ENCODE measurements at places on chromosomes 7 and 10.
A peak's percentile ranks its signal among the peaks of the same experiment; 100 is the strongest.

DNA sequence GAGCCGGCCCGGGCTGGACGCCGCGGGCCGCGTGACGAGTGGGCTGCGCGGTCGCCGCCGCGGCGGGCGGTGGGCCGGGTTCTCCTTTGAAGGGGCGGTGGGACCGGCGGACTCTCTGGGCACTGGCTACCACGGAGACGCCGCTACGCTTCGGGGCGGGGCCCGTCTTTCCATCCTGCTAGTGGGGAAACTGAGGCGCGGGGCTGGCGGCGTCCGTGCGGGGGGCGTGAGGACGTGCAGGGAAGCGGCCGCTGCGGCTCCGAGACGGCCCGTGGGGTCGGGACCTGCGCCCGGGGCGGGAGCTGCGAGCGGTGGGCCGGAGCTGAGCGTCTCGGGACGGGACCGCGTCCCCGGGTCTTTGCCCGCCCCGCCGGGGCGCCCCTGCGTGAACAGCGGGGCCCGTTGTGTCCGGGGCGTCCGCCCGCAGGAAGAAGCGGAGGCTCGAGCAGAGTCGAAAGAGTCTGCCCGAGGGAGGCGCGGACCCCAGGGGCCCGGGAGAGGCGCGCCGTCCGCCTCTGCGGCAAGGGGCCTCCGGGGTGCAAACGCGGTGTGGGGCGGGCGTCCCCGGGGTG, 548 bp upstream of the BNIP3 start:
- no peak for DNase-seq

GRCh38 chr10:13338390-13339110, 9.5 kb downstream of the SEPHS1 start:
- no peak for DNase-seq

- DNase-seq, result no peak
These were observed 122.8 kb upstream of the CTTNBP2 start for GRCh38 chr7:117995850-117996650.

- no peak for DNase-seq
These were observed 258.1 kb downstream of the RPS24 start for GRCh38 chr10:78291722-78292121.

GRCh38 chr7:140672382-140673062, at the start of gene ADCK2:
ADCK2 (plus strand) TSS chr7:140672945; CDS start chr7:140673331, 386 bp downstream.
- peak; percentile 30 for DNase-seq

GRCh38 chr7:107854989-107855388, 36.0 kb upstream of the DLD start:
- DNase-seq, result no peak

- no peak for DNase-seq
These were observed 157.3 kb downstream of the SND1 start for GRCh38 chr7:127809261-127809702.

GRCh38 chr7:96346293-96346953, 24.5 kb upstream of the SLC25A13 start:
- no peak for DNase-seq
